ELF-1 (cell line): ENCODE measurements at places on chromosomes 2 and 18.

DNA sequence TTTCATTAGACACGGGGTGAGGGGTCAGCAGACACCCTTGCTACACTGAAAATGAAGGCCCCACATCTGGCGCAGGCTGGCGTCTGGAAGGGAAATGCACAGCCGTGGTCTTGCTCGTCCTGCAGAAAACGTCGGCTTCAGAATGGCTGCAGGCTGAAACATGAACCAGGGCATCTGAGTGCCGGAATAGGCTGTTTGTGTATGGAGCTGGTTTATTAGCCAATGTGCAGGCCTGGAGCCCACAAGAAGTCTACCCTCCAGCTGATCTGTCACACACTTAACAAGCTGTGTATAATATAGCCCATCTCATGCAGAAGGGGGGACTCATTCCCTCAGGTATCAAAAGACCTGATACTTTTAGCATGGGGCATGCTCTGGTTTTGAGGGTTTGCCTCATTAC lies 153.4 kb upstream of the SOX11 start:
- peak; percentile 22 for DNase-seq

GRCh38 chr2:225487878-225488416 lies 88.4 kb downstream of the NYAP2 start:
- no peak for DNase-seq

DNA sequence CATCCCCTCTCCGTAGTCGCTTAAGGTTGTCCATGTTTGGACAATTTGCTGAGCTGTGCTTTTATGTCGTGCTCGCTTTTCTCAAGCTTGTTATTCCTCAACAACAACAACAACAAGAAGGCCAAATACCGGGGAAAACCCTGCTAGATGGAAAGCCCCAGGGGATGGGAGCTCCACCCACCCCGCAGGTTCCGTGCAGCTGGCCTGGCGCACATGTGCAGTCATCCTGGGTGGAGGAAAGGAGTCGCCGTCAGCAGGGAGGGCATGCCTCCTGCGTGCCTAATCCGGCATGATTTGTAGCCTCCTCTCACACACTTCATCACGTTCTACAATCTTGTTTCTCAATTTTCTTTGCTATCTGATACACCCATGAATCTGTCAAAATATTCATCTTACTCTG lies 87.4 kb upstream of the SALL3 start:
- DNase-seq: no peak

- DNase-seq: no peak
These were observed 149.6 kb downstream of the LAMA3 start for GRCh38 chr18:23838801-23839366.

- no peak for DNase-seq
These were observed 166.3 kb upstream of the SERTAD2 start for GRCh38 chr2:64819774-64820688.

DNA sequence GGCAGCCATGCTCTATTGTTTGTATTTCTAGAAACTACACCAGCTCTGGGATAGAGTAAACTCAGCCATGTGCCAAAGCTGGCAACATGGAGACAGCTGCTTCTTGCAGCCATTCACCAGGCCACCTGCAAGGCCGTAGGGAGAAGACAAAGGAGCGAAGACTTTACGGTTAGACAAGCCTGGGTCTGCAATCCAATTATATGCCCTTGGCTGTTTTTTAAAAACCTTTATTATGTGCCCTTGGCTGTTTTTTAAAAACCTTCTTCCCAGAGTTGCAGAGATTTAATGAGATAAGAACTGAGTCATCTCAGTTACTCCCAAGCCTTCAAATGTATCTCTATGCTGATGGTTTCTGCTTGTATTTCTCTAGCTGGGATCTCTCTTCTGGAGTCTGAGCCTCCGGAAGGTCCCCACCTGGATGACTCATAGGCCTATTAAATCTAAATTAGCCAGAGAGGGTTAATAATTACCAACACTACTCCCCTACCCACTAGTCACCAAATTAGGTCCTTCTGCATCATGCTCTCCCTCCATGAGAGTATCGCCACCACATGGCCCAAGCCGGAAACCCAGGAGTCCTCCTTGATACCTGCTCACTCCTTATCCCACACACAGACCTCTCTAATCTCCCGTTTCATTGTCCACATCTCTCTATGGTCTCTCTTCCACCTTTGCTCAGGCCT lies 17.5 kb upstream of the DPP4 start:
- DNase-seq: peak; percentile 23

DNA sequence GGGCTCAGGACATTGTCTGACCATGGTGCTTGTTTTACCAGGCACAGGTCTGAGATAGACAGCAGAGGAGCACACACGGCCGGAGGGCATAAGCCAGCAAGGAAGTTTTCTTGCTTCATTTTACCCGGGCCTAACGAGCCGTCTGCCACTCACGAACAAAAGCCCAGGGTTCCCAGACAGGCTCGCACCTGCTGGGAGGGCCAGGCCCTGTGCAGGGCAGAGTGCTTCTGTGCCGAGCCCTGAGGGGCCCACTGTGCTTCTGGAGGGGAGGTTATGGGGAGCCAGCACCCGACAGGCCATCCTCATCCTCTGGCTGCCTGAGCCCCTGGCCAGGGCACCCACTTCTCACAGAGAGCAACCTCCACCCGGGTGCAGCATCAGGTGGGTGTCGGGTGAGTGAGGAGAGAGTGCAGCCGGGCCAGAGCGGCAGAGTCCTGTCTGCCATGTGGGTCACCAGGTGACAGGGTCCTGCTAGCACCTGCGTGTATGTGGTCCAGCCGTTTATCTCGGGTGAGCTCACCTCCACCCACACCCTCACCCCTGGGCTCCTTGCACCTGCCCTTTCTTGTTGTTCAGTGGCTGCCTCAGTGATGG lies 297.9 kb downstream of the NDUFA10 start:
- DNase-seq: no peak

GRCh38 chr2:122749405-122749804 lies 994.0 kb downstream of the TSN start:
- DNase-seq: no peak

GRCh38 chr2:228039752-228040534 lies 141.5 kb downstream of the SPHKAP start:
- DNase-seq: no peak

GRCh38 chr2:201298462-201299052 lies 38.2 kb downstream of the CASP8 start:
- DNase-seq: no peak

DNA sequence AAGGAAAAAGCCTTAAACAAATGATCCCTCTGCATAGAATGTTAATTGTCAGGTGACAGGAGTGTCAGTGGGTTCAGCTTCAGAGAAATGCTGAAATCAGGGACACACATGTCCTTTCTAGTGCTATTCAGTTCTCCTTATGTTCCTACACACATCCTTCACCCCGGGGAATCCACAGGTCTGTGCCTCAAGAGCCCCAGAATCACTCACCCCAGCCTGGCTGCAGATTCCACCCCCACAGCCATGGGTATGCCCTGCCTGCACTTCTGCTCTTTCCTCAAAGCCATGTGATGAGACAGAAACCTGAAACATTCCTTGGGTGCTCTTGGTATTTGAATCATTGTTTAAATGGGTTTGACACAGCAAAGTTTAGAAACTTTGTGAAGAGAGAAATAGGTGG lies 27.4 kb upstream of the FZD7 start:
- no peak for DNase-seq

GRCh38 chr2:70412294-70413070 lies 110.6 kb upstream of the FAM136A start:
- DNase-seq: no peak

- DNase-seq: no peak
These were observed 39.9 kb upstream of the KLF11 start for GRCh38 chr2:10003206-10004125.

DNA sequence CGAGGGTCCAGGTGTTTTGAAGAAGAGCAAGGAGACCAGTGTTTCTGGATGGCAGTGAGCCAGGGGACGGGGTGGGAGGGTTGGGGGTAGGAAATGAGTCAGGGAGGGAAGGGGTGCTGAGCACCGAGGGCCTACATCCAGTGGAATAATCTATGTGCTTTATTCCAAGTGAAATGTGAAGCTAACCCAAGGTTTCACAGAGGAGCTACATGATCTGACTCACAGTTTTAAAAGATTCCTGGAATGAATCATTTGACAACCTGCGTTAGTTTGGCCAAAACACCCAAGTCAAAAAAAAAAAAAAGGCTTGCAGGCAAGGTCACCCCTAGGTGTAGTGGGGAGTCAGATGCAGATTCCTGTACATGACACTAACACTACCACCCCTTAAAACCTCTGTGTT lies 419.7 kb upstream of the MEX3C start:
- DNase-seq: no peak

GRCh38 chr2:20403774-20404312 lies 43.0 kb upstream of the RHOB start:
- DNase-seq: no peak

- peak; percentile 61 for DNase-seq
These were observed 269.3 kb upstream of the ID2 start for GRCh38 chr2:8412586-8412985.

DNA sequence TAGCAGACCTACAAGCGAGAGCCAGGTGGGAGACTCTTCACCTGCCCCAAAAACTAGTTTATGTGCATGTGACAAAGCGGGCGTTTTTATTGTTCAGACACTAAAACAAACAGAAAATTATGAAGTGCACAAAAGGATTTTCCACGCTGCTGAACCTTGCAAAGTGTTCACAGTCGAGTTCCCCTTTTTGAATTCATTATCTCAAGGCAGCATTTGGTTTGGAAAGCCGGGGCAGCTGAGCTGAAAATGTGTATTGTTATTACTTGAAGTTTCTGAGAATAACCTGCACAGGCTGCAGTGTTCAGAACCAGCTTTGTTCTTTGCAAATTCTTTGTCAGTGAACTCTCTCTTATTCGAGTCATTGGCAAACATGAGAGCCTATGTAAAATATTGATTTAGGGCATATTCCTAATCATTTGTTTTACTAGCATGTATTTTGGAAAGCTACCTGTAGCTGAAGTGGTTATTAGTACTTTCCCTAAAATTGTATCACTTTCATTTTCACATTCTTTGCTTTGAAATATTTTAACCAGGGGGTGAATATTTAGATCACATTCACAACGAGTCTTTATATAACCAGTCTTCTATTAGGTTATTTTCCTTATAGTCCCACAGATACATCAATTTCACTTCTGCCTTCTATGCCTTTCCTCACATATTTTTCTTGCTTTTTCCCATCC lies 59.5 kb downstream of the LRRTM1 start:
- DNase-seq: no peak

DNA sequence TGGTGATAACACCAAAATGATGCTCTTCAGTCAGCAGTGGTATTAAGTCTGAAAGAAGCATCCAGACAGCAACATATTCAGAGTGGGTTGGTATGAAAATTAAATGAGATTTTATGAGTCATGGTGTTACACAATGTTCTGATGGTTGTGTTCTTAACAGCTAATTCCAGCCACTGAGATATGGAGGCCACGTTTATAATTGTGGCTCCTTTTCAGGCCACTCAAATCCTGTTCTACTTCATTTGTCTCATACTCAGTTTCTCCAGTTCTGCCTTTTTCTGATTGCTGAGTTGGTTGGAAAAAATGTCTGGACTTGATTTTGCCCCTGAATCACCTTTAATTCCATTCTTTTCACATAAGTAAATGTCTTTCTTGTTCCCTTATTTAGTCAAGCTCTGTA lies 162.7 kb upstream of the COL3A1 start:
- DNase-seq: no peak
